ENCODE measurements at places on chromosomes 4 and X.

GRCh38 chrX:12241026-12241425 is 102.8 kb downstream of the FRMPD4 start:
- no peak overlapping the region for H3K27ac ChIP-seq
- no peak for DNase-seq
- no peak overlapping the region for H3K4me3 ChIP-seq
- H3K27me3 ChIP-seq = no peaks in the 10 kb centered on the region

DNA sequence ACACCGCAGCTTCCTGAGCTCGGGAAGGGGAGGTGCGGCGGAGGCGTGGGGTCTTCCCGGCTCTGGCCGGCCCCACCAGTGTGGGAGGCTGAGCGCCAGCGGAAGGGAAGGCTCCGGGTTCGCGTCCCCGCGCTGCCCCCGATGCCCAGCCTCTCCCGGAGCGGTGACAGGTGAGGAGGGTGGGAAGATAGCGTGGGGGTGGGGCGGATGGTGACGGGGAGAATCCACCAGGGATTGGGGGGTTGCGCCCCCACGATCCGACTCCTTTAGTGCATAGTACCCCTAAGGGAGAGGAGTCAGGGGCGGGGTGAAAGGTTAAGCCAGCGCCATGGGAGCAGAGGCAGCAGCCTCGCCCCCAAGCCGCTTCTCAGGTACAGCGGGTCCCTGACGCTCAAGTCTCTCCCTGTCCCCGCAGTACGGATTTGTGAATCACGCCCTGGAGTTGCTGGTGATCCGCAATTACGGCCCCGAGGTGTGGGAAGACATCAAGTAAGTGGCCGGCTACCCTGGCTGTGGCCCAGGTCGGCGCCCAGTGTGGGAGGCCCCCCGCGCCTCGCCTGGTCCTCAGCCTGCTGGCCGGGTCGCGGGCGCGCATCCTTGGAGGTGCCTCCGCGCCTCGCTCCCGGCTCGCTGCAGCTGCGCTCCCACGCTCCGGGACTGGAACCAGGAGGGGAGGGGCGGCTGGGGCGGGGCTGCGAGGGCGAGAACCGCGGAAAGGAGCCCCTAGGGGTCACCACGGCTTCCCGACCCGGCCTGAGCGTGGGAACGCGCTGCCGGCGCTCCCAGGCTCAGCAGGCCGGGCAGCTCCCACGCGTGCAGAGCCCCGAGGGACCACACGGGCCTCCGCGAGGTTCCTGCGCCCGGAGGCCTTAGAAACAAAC is 791 bp downstream of the GUCY1B1 start:
- H3K4me1 ChIP-seq = no peaks in the 10 kb centered on the region
- no peak for DNase-seq
- H3K36me3 ChIP-seq = no peaks in the 10 kb centered on the region
- no peak overlapping the region for H3K27ac ChIP-seq

- H3K27me3 ChIP-seq = peaks cover 100% of the 10 kb centered on the region
- H3K27ac ChIP-seq = no peak overlapping the region
- peaks cover 20% of the 10 kb centered on the region for H3K4me1 ChIP-seq
- H3K36me3 ChIP-seq = peaks cover 24% of the 10 kb centered on the region
- DNase-seq = no peak
Observed at GRCh38 chr4:13530823-13531624, 13.3 kb downstream of the NKX3-2 start.

GRCh38 chrX:78555401-78555980 is 103.6 kb downstream of the RTL3 start:
- H3K27me3 ChIP-seq = no peaks in the 10 kb centered on the region
- H3K36me3 ChIP-seq = no peaks in the 10 kb centered on the region
- DNase-seq = no peak
- no peak overlapping the region for H3K27ac ChIP-seq
- H3K4me3 ChIP-seq = no peak overlapping the region

- DNase-seq = no peak
- H3K4me1 ChIP-seq = no peaks in the 10 kb centered on the region
- H3K27ac ChIP-seq = no peak overlapping the region
- H3K27me3 ChIP-seq = no peaks in the 10 kb centered on the region
- H3K4me3 ChIP-seq = no peak overlapping the region
- H3K36me3 ChIP-seq = no peaks in the 10 kb centered on the region
Observed at GRCh38 chrX:121781991-121782390, 734.6 kb downstream of the GLUD2 start.

DNA sequence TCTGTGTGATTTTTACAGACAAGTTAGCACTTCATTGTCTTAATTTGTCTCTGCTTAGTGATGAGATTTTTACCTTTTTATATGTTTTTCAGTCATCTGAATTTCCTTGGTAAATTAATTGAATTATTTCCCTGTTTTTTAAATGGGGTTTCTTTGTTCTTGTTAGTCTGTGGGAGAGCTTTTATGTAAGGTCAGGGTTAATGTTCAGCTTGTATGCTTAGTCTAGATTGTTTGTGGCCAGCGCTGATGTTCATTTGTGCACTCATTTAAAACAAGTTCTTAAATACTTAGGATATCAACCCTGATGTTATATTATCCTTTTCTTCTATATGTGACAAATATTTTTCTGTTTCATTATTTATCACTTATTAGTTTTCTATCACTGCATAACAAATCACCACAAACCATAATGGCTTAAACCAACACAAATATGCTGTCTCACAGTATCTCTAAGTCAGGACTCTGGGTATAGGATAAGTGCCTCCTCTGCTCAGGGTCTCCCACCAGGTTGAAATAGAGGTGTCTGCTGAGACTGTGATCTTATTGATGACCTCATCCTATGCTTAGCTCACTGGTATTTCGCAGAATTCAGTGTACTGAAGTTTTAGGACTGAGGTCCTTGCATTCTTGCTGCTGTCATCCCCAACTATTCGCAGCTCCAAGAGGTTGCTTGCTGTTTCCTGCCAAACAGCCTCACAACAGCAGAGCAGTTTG is 53.2 kb downstream of the ATP10D start:
- no peak overlapping the region for H3K27ac ChIP-seq
- no peaks in the 10 kb centered on the region for H3K27me3 ChIP-seq
- H3K4me1 ChIP-seq = peaks cover 31% of the 10 kb centered on the region
- no peaks in the 10 kb centered on the region for H3K36me3 ChIP-seq

DNA sequence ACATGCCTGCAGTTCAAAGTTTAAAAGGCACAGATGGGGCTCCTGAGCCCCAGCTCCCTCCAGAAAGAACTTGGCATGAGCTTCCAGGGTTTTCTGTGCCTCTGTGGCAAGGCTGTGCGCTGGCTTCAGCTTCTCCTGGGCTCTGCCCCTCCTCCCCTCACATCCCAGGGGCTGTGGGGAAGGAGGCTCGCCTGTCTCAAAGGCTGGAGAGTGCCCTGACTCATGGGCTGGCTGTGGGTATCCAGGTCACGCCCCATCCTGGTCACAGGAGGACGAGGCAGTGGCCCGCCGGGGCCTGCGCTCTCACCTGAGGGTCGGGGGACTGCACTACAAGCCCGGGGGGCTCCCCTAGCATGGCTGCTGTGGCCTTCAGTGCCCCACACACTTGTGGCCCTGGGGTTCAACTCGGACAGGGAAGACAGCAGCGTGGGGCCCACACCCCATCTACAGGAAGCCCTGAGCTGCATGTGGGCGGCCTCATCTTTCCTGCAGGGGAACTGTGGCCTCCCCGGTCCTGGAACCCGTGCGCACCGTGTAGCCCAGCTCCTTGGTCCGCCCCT is 17.9 kb downstream of the LRPAP1 start:
- no peak overlapping the region for H3K27ac ChIP-seq
- H3K27me3 ChIP-seq = no peaks in the 10 kb centered on the region
- DNase-seq = no peak
- peaks cover 69% of the 10 kb centered on the region for H3K36me3 ChIP-seq

GRCh38 chrX:134241960-134242619 is 5.1 kb downstream of the CCDC160 start:
- peaks cover 2% of the 10 kb centered on the region for H3K36me3 ChIP-seq
- H3K27me3 ChIP-seq = peaks cover 6% of the 10 kb centered on the region
- DNase-seq = no peak
- H3K4me3 ChIP-seq = no peak overlapping the region
- no peaks in the 10 kb centered on the region for H3K4me1 ChIP-seq
- H3K27ac ChIP-seq = no peak overlapping the region

DNA sequence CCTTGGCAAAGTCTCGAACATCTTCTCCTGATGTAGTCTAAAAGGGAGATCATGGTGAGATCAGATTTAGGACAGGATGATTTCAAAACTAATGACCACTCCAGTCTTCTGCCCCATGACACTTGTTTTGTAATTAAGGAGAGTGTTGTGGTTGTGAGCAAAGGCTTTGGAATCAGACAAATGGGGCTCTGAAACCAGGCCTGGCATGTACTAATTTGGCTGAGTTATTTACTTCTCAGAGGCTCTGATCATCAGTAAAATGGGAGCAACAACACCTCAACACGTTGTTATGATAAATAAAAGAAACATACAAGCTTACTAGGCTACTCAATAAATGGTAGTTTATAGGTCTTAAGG is 106.9 kb upstream of the FTHL17 start:
- H3K27ac ChIP-seq = no peak overlapping the region
- H3K36me3 ChIP-seq = no peaks in the 10 kb centered on the region
- no peaks in the 10 kb centered on the region for H3K4me1 ChIP-seq
- H3K4me3 ChIP-seq = no peak overlapping the region
- DNase-seq = no peak

- no peaks in the 10 kb centered on the region for H3K36me3 ChIP-seq
- no peaks in the 10 kb centered on the region for H3K27me3 ChIP-seq
- H3K4me3 ChIP-seq = no peak overlapping the region
- no peak overlapping the region for H3K27ac ChIP-seq
- no peaks in the 10 kb centered on the region for H3K4me1 ChIP-seq
Observed at GRCh38 chr4:53194727-53195126, 171.1 kb downstream of the SCFD2 start.

DNA sequence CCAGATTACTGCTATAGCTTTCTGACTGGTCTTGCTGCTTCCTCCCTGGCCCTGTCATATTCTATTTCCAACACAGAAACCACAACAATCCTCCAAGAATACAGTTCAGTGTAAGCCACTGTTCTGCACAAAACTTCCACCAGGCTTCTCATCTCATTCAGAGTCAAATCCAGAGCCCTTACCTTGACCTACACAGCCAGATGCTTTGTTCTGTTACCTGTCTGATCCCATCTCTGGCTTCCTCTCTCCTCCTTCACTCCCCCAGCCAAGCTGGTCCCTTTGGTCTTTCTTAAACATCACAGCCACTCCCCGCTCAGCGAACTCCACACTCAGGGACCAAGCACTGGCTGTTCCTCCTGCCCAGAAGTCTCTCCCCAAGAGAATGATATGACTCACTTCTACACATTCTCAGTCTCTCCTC is 84.8 kb upstream of the BMP2K start:
- peaks cover 24% of the 10 kb centered on the region for H3K27me3 ChIP-seq
- no peaks in the 10 kb centered on the region for H3K36me3 ChIP-seq
- no peak overlapping the region for H3K4me3 ChIP-seq

- H3K27me3 ChIP-seq = no peaks in the 10 kb centered on the region
- no peaks in the 10 kb centered on the region for H3K4me1 ChIP-seq
- DNase-seq = no peak
- H3K27ac ChIP-seq = no peak overlapping the region
- no peak overlapping the region for H3K4me3 ChIP-seq
Observed at GRCh38 chrX:70525733-70526132, 81.1 kb downstream of the DLG3 start.

- H3K27ac ChIP-seq = peak overlapping the region; percentile 94
- DNase-seq = no peak
- peaks cover 17% of the 10 kb centered on the region for H3K36me3 ChIP-seq
- no peaks in the 10 kb centered on the region for H3K27me3 ChIP-seq
Observed at GRCh38 chr4:25857403-25857802, 5.4 kb downstream of the SEL1L3 start.

GRCh38 chr4:159229164-159229563 is 126.3 kb downstream of the RAPGEF2 start:
- no peak overlapping the region for H3K27ac ChIP-seq
- peaks cover 13% of the 10 kb centered on the region for H3K4me1 ChIP-seq
- DNase-seq = no peak
- no peaks in the 10 kb centered on the region for H3K27me3 ChIP-seq
- H3K4me3 ChIP-seq = no peak overlapping the region
- H3K36me3 ChIP-seq = peaks cover 3% of the 10 kb centered on the region

- H3K4me1 ChIP-seq = peaks cover 14% of the 10 kb centered on the region
- H3K36me3 ChIP-seq = no peaks in the 10 kb centered on the region
- H3K27me3 ChIP-seq = no peaks in the 10 kb centered on the region
Observed at GRCh38 chrX:53280331-53281320, 758 bp downstream of the IQSEC2 start.

DNA sequence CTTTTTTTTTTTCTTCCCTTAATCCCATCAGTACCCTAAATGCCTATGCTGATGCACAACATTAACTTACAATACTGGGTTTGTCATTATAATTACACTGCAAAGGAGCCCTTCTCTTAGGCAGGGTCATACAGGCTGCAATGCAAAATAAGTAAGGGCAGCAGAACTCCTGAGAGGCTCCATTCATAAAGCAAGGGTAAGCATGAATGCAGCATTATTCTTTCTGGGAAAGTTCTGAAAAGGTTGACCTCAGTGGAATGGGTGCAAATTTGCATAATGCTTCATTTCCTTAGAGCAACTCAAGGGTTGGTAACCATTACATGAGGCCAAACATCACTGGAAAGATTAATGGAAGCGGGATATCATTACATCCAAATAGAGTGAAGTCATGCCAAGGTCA is 789.2 kb downstream of the KLHL13 start:
- H3K27ac ChIP-seq = no peak overlapping the region
- DNase-seq = no peak
- no peak overlapping the region for H3K4me3 ChIP-seq
- no peaks in the 10 kb centered on the region for H3K36me3 ChIP-seq

GRCh38 chrX:39011454-39012221 is 210.4 kb downstream of the MID1IP1 start:
- peaks cover 6% of the 10 kb centered on the region for H3K27me3 ChIP-seq
- H3K27ac ChIP-seq = no peak overlapping the region
- H3K36me3 ChIP-seq = no peaks in the 10 kb centered on the region
- DNase-seq = no peak
- no peaks in the 10 kb centered on the region for H3K4me1 ChIP-seq
- no peak overlapping the region for H3K4me3 ChIP-seq

GRCh38 chr4:82770607-82771006 is 28.0 kb downstream of the SCD5 start:
- no peak overlapping the region for H3K27ac ChIP-seq
- H3K27me3 ChIP-seq = no peaks in the 10 kb centered on the region
- no peaks in the 10 kb centered on the region for H3K36me3 ChIP-seq
- no peaks in the 10 kb centered on the region for H3K4me1 ChIP-seq
- no peak for DNase-seq

DNA sequence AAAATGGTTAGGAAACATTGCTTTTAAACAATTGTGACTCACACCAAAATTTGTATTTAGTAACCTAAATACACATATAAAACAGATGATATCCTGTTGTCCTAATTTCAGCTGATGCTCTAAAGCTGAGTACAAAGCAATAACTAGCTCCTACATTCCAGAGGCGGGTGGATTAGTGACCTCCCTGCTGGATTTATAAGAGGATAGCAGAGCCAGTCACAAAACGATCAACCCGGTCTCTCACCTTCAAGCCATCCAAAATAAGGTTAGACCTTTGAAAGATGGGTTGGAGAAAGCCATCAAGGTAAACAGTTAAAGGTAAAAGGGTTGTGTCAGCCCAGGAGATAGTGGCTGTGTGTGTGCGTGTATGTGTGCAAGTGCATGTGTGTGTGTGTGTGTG is 43.2 kb upstream of the SFRP2 start:
- H3K27ac ChIP-seq = no peak overlapping the region
- H3K36me3 ChIP-seq = no peaks in the 10 kb centered on the region
- H3K4me1 ChIP-seq = no peaks in the 10 kb centered on the region
- no peak for DNase-seq

GRCh38 chrX:87160435-87161010 is 357.1 kb upstream of the KLHL4 start:
- no peaks in the 10 kb centered on the region for H3K4me1 ChIP-seq
- no peak overlapping the region for H3K4me3 ChIP-seq
- H3K27ac ChIP-seq = no peak overlapping the region
- no peak for DNase-seq
- H3K36me3 ChIP-seq = no peaks in the 10 kb centered on the region

- no peak for DNase-seq
- peaks cover 12% of the 10 kb centered on the region for H3K36me3 ChIP-seq
- peaks cover 98% of the 10 kb centered on the region for H3K27me3 ChIP-seq
- H3K27ac ChIP-seq = no peak overlapping the region
Observed at GRCh38 chr4:112514647-112515197, 1.3 kb downstream of the NEUROG2 start.
